ENCODE measurements at places on chromosomes 4 and X. TPM values are rescaled to one million over a fixed set of nuclear protein-coding genes. Genes with fewer than 3 reads are reported as not detected.

Gene MAGED2
- total RNA-seq = 120 TPM

DNA sequence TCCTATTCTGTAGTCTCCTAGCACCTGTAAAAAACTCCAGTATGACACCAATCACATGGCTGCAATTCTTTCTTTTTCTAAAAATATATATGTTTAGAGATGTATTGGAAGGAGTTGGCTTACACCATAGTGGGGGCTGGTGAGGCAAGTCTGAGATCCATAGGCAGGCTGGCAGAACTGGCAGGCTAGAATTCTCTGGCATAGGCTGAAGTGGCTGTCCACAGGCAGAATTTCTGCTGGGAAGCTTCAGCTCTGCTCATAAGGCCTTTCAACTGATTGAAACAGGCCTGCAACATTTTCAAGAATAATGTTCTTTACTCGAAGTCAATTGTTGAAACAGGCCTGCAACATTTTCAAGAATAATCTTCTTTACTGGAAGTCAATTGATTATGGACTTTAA is 37.0 kb downstream of the FGF2 start:
- H3K27ac ChIP-seq = no peak overlapping the region
- DNase-seq = no peak
- no peaks in the 10 kb centered on the region for H3K27me3 ChIP-seq

GRCh38 chr4:52996261-52997131 is 134.4 kb downstream of the RASL11B start:
- DNase-seq = no peak
- peaks cover 10% of the 10 kb centered on the region for H3K4me1 ChIP-seq
- no peak overlapping the region for H3K4me3 ChIP-seq
- H3K27me3 ChIP-seq = no peaks in the 10 kb centered on the region
- no peaks in the 10 kb centered on the region for H3K36me3 ChIP-seq

- H3K27ac ChIP-seq = no peak overlapping the region
- no peaks in the 10 kb centered on the region for H3K27me3 ChIP-seq
- H3K36me3 ChIP-seq = no peaks in the 10 kb centered on the region
- H3K4me3 ChIP-seq = no peak overlapping the region
Measured at GRCh38 chr4:15983610-15984009, 20.6 kb upstream of the FGFBP2 start.

- H3K36me3 ChIP-seq = no peaks in the 10 kb centered on the region
- H3K4me1 ChIP-seq = no peaks in the 10 kb centered on the region
- no peak for DNase-seq
- H3K27ac ChIP-seq = no peak overlapping the region
- no peak overlapping the region for H3K4me3 ChIP-seq
- no peaks in the 10 kb centered on the region for H3K27me3 ChIP-seq
Measured at GRCh38 chrX:39682778-39683177, 415.0 kb downstream of the BCOR start.
